ENCODE measurements at places on chromosomes 2 and 18.

DNA sequence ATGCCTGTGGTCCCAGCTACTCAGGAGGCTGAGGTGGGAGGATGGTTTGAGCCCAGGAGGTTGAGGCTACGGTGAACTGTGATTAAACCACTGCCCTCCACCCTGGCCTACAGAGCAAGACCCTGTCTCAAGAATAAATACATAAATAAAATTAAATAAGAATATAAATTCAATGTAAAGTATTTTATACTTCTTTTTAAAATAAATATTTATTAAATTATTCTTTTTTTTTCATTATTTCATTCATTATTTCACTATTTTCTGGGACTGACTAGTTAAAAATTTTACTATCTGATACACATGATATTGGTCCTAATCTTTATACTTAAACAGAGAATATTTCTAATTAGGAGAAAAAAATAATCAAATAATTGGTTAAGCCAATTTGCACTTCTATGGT is 917.6 kb downstream of the ERBB4 start:
- DNase-seq: no peak

DNA sequence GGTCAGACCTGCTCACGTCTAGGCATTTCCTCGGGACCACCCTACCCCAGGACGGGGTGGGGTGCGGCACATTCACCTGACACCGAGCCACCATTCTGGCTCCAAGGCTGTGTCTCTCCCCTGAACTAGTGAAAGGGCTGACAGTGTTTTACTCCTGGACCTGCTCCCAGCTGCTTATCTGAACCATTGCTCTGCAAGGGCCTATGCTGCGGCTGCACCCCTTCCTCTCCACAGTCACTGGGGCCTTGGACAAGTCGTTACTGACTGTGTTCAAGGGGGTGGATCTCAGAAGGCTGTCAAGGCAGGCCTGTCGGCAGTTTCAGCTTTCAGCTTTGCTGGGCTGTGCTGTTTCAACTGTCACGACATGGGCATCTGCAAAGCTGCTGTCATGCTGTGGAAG is 11.7 kb downstream of the CREG2 start:
- no peak for DNase-seq

DNA sequence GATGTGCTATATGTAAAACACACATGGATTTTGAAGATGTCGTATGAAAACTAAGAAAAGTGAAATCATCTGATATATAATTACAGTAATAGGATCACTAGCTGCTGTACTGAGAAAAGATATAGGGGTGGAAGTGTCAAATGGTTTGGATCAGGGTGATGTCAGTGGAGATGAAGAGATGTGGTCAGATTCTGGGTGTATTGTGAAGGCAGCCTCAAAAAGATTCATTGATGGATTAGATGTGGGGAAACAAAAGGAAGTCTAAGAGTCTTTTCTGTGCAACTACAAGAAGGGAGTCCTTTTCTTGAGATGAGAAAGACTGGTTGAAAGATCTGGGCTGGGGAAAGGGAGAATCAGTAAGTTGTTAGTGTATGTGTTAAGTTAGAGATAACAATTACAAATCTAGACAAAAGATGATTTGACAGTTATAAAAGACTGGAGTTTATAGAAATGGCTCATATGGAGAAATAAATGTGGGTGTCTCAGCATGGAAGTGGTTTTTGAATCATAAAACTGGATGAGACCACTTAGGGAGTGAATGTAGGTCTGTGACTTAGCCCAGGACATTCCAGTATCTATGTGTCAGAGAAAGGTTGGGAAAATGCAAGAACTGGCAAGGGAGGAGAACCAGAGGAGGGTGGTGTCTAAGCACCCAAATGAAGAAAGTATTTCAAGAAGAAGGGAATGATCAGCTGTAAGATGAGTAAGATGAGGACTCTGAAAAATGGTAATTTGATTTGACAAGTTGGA is 347.4 kb downstream of the PARD3B start:
- DNase-seq: no peak

- no peak for DNase-seq
Measured at GRCh38 chr2:238113611-238114010, 13.5 kb downstream of the ESPNL start.

DNA sequence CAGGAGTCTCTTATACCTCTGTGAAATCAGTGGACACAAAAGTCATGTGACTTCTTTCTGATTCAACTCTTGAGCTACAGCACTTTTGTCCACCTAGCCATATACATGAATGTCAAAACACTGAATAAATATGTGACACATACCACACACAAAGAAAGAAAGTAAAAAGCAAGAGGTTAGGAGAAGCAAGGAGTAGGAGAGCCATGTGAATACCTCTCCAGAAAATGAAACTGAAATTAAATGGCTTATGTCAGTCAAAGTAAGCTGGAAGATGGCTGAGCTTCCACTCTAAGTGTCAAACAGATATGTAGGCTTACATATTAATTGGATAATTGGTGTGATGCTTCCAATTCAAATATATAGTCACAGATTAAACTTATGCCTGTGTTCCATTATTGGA is 1050.5 kb downstream of the BCL11A start:
- no peak for DNase-seq

- no peak for DNase-seq
Measured at GRCh38 chr2:63424329-63425078, 163.8 kb downstream of the WDPCP start.

GRCh38 chr2:168683996-168684395 is 118.4 kb upstream of the NOSTRIN start:
- no peak for DNase-seq

DNA sequence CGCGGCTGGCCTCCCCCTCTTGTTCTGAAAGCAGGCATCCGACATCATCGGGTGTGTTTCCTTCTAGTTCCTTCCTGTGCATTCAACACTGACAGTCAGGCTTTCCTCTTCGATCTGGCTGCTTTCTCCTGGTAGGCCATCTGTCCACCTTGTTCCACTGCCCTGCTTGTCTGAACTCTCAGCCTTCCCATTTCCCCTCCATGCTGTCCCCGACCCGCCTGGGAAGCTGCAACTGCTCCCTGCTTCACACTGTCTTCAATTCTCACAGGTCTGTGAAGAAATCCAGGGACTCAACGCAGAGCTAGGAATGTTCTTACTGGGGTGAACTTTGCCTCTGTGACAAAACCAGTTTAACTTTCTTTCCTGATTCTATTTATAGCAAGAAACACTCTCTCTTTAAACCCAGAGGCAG is 43.0 kb downstream of the KIF3C start:
- no peak for DNase-seq

GRCh38 chr2:11450791-11451190 is 15.2 kb downstream of the E2F6 start:
- DNase-seq: no peak

GRCh38 chr18:50659091-50660003 is 99.5 kb downstream of the MAPK4 start:
- no peak for DNase-seq

GRCh38 chr2:201915446-201915845 is 109.1 kb downstream of the CDK15 start:
- DNase-seq: no peak

DNA sequence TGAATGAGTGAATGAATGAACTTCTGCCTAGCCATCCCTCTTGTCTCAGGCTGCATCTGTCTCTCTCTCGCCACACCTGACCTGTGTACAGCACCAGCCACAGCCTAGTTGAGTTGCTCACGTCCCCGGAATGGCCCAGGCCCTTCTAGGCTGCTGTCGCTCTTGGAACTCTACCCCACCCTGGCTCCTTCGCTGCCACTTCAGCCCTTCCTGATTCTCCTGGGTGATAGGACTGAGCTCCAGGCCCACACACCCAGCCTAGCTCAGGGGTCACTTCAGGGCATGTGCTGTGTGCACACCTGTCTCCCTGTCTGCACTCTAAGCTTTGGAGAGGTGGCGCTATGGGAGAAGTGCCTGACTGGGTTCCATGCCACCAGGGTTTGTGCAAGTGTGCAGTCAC is 236.6 kb downstream of the GLI2 start:
- no peak for DNase-seq

GRCh38 chr18:31039426-31039825 is 3.1 kb downstream of the DSC3 start:
- DNase-seq: no peak

GRCh38 chr2:181163139-181163538 is 182.7 kb downstream of the UBE2E3 start:
- DNase-seq: no peak

GRCh38 chr2:19807866-19808265 is 93.9 kb downstream of the TTC32 start:
- no peak for DNase-seq

GRCh38 chr2:223952280-223952968 is 4.8 kb upstream of the MRPL44 start:
- no peak for DNase-seq

DNA sequence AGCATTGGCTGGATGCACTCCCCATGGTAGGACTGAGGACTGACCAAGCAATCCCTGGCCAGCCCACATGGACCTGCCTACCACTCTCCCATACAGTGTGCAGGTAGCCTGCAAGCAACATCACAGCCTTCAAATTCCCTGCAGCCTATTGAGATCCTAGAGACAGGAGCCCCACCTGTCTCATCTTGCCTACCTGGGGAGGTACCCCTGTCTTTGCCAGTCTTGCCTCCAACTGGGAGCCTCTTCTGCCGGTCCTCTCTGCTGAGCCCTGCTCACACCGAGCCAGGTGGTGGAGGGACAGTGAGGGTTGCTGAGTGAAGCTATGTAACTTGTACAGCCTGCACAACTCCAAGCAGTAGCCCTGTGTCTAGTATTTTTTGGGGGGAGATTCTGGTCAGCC is 29.9 kb downstream of the TTC32 start:
- DNase-seq: no peak

DNA sequence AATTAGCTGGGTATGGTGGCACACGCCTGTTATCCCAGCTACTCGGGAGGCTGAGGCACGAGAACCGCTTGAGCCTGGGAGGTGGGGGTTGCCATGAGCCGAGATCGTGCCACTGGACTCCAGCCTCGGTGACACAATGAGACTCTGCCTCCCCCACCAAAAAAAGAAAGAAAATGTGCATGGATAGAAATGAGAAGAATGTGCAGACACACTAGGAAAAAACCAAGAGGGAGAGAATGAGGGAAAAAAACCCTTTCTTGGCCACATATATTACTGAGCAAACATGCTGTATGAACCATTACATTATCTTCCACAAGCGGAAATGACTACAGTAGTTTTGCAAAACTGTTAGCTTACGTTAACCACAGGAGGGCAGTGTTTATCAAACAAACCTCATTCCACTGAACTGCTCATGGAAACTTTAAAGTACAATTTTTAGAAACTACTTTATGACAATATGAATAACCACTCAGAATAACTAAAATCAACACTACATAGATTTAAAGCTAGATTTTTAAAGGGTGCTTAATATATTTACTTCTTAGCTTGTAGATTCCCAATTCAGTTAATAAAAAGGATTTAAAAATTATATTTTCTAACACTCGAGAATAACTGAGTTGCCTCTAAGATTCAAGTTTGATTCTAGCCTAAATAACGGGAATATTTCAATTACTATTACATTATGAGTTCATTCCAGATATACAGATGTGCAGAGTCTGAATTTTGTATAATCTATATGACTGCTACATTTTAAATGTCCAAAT is 26.4 kb downstream of the ASXL2 start:
- DNase-seq: no peak

GRCh38 chr2:196213252-196213980 is 42.0 kb upstream of the STK17B start:
- no peak for DNase-seq

DNA sequence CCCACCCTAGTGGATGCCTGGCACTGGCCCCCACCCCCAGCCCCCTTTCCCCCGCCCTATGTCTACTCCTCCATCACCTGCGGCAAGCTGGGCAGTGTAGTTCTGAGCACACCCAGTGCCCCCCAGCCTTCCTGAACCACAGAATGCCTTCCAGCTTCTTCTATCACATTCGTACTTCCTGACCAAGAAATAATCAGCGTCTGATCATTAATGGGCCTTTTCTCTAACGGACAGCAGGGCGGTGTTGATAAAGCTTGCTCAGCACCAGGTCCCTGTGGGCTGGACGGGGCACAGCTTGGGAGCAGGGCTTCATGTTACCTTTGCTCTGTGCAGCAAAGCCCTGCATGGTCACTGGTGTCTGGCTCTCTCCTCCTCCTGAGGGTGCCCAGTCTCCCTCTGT is 15.4 kb downstream of the UXS1 start:
- DNase-seq: no peak

DNA sequence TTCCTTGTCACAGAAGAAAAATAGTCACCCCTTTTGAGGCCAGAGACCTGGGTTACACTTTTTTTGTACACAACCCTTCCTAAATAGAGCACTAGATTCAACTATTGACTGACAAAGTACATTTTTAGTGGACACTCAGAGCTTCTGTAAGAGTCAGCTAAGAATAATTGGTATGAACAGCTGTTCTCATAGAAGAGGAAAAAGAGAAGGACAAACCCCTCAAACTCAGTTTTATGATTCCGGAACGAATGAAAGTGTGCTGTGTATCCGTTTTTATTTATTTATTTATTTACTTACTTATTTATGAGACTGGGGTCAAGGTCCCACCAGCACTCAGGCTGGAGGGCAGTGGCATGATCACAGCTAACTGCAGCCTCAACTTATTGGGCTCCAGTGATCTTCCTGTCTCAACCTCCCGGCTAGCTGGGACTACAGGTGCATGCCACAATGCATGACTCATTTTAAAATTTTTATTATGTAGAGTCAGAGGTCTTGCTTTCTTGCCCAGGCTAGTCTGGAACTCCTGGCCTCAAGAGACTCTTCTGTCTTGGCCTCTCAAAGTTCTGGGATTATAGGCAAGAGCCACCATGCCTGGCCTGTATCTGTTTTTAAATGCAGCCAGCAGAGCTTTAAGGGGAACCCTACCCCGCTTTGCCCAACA is 36.0 kb upstream of the FZD5 start:
- no peak for DNase-seq

GRCh38 chr2:20930928-20931327 is 108.0 kb upstream of the LDAH start:
- no peak for DNase-seq

- no peak for DNase-seq
Measured at GRCh38 chr2:111707700-111708099, 176.3 kb downstream of the ANAPC1 start.

- no peak for DNase-seq
Measured at GRCh38 chr2:39942950-39943349, 163.9 kb upstream of the THUMPD2 start.

DNA sequence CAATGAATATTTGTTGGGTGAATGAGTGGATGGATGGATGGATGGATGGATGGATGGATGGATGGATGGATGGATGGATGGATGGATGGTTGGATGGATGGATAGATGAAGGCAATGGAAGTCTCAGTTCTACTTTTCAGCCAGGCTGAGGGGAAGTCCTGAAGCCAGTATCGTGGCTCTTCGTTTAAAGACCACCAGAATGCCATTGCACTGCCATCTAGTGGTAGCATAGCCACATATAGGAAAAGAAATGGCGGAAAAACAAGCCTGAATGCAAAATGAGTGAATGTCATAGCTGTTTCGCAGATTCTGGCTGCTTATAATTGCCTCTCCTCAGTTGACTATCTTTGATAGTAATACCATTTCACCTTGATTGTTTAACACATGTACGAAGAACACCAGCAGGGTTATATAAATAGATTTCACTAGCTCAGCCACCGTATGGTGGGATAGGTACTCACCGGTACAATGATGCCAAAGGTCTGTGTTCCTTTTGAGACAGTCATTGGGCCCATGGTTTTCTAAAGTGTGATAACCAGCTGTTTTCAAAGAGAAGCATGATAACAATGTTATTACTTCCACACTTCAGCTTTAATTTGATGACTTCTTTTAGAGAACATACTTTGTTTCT is 62.3 kb upstream of the GREB1L start:
- DNase-seq: no peak

- no peak for DNase-seq
Measured at GRCh38 chr2:178707476-178707875, 99.7 kb downstream of the TTN start.

GRCh38 chr18:60024857-60025256 is 125.1 kb downstream of the PMAIP1 start:
- no peak for DNase-seq
